ENCODE measurements at places on chromosomes 5 and 9. TPM values are rescaled to one million over a fixed set of nuclear protein-coding genes. Genes with fewer than 3 reads are reported as not detected.

Gene PCDHGB4
- 0.82 TPM for total RNA-seq

Gene SEMA6A
- 5.6 TPM for total RNA-seq

Gene ZDHHC21
- 7.1 TPM for total RNA-seq

Gene IFNA2
- not detected for total RNA-seq

Gene OR1J4
- not detected for total RNA-seq

Gene RASGRF2
- total RNA-seq: 1.9 TPM

Gene PCDHA6
- total RNA-seq: 1.7 TPM

Gene LTC4S
- total RNA-seq: 1.2 TPM

Gene IL5
- 0.66 TPM for total RNA-seq

Gene SNCAIP
- total RNA-seq: 19.1 TPM

Gene C9orf50
- not detected for total RNA-seq

Gene PALM2AKAP2
- 9.8 TPM for total RNA-seq

Gene PSD2
- 0.11 TPM for total RNA-seq

Gene MAMDC4
- 10.6 TPM for total RNA-seq

Gene NUDT12
- total RNA-seq: 18.0 TPM

Gene RGS7BP
- total RNA-seq: 10.8 TPM

Gene MYOZ3
- 1.7 TPM for total RNA-seq

Gene COQ4
- total RNA-seq: 49.1 TPM

Gene OBP2B
- total RNA-seq: not detected

Gene SLF1
- total RNA-seq: 2.9 TPM

Gene ALDH1A1
- total RNA-seq: 0.90 TPM

Gene MGAT1
- 54.7 TPM for total RNA-seq

Gene MZB1
- total RNA-seq: 0.45 TPM

Gene C5orf58
- not detected for total RNA-seq

Gene SAXO1
- total RNA-seq: 1.1 TPM

Gene ZNF189
- total RNA-seq: 17.4 TPM

Gene ST8SIA4
- 19.2 TPM for total RNA-seq

Gene RAB3C
- 0.11 TPM for total RNA-seq

Gene ESM1
- not detected for total RNA-seq

Gene DELE1
- 39.3 TPM for total RNA-seq

Gene HTR1A
- 0.58 TPM for total RNA-seq

Gene SPINK9
- not detected for total RNA-seq

Gene HAVCR1
- not detected for total RNA-seq

Gene OGN
- total RNA-seq: 0.23 TPM

Gene FYB1
- total RNA-seq: under 0.01 TPM

Gene DOCK2
- 1.3 TPM for total RNA-seq

Gene ZNF879
- 2.2 TPM for total RNA-seq

Gene MCC
- total RNA-seq: 14.7 TPM

Gene NOXA1
- 0.50 TPM for total RNA-seq

Gene FBN2
- 35.1 TPM for total RNA-seq

Gene LHX3
- 9.9 TPM for total RNA-seq

Gene ANKRD34B
- total RNA-seq: 0.04 TPM

Gene CXCL14
- 0.41 TPM for total RNA-seq

Gene PCDHGA11
- 2.8 TPM for total RNA-seq

Gene CDX1
- 0.14 TPM for total RNA-seq

Gene SLC34A1
- 0.05 TPM for total RNA-seq

Gene DDX4
- 0.19 TPM for total RNA-seq

Gene TUSC1
- total RNA-seq: 3.6 TPM

Gene PCDH1
- 13.0 TPM for total RNA-seq

Gene COL5A1
- total RNA-seq: 10.7 TPM

Gene NSA2
- 114 TPM for total RNA-seq

Gene FBXW2
- 72.2 TPM for total RNA-seq

Gene DAB2IP
- 20.2 TPM for total RNA-seq

Gene PTGR1
- total RNA-seq: 31.7 TPM

Measured in motor neuron (in vitro differentiated cells).